NCI-H1092 treated with DMSO at 0.1 percent for 48 hours (cell line): ENCODE measurements at places on chromosomes 2 and 18.
A peak's percentile ranks its signal among the peaks of the same experiment; 100 is the strongest.

GRCh38 chr18:160831-161570 lies 2.6 kb downstream of the USP14 start:
- no peak for DNase-seq

GRCh38 chr2:8472545-8473323 lies 209.1 kb upstream of the ID2 start:
- no peak for DNase-seq

DNA sequence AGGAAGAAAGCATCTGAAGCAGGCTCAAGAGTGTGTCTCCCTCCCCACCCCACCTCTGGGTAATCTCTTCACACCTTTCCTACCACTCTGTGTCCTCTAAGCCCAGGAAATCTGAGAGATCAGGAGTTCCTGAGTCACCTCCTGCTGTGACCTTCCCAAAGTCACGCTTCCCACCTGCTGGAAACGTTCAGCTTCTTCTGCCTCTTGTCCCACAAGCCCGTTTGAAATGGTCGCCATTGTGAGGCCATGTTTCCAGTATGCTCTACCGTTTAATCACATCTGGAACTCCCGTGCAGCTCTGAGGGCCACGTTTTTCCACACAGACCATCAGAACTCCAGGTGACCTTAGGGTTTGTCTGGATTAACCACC lies 25.9 kb downstream of the GREB1 start:
- DNase-seq = no peak

DNA sequence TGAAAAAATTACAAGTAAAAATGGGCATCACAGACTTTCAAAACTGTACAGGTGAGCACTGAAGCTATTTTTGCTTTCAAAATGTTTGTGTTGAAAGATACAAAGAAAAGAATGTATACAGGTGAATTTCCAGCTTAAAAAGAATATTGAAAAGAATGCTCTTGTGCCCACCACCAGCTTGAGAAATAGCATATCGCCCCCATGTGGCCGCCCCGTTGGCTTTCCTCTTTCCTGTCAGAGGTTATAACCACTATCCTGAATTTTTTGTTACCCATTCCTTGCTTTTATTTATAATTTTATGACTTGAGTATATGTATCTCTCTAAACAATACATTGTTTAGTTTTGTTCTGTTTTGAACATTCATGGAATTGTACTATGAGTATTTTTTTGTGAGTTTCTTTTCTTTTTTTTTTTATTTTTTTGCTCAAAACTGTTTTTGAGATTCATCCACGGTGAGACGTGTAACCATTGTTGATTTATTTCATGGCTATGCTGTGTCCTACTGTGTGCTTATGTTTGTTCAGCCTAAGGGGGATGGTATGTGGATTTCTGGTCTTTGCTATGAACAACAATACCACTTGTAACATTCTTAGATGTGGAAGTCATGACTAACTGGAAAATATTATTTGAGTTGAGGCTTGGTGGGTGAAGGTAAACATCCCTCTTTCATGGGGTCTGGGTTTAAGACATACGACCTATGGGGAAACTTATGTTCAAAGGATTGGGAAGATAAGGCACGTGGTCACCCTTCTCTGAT lies 11.6 kb downstream of the TRPM8 start:
- DNase-seq = peak; percentile 39

DNA sequence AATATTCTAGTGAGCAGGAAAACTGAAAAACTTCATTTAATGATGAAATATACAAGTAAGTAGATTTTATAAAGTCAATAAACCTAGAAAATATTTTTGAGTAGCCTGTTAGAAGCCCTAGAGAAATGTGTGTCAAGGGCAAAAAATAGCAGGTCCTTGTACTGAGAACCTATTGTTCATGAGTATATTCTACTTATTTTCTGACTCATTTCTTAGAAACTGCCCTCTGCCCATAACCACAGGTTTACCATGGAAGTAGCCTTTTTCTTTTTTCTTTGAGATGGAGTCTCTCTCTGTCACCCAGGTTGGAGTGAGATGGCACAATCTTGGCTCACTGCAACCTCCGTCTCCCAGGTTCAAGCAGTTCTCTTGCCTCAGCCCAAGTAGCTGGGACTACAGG lies 19.4 kb upstream of the SELENOI start:
- DNase-seq = no peak

DNA sequence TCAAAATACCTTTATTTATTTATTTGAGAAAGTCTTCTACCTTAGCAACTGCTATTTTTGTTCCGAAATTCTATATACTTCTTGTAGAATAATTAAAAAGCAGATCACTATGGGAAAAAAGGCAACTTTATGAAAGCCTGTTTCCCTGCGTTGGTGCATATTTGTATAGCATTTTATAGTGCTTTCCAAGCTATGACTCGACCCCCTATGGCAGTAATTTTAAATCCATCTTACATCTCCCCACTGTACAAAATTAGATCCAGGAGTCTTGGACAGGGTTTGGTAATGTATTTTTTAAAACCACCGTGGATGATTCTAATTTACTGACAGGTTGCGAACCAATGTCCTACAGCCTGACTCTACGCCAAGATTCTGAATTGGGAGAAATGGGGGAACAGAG lies 10.1 kb downstream of the TANK start:
- peak; percentile 0 for DNase-seq

DNA sequence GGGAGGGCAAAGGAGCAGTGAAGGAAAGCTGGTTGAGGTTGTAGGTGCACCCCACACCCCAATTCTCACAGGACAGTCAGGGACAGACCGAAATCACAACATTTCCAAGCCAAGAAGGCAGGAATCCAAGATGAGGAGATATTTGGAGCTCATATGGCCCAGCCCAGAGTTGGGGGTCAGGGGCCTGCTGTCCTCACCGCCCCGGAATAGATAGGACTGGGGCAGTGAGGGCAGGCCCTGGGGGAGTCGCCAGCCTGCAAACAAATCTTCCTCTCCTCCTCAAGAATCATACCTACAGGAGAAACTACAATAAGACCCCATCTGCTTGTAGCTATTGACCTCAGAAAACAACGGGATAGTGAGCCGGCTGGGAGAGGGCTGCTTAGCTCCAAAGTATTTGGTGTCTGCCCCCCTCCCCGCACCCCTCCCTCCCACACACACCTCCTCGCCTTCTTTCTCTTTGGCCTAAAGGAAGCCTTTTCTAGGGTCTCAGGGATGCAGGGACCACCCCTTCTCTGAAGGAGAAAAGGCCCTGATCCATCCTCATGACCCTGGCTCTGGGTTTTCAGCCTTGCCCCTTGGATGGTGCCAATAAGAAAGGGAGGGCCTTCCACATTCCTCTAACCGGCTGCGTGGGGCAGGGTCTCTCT lies 3.8 kb downstream of the EN1 start:
- no peak for DNase-seq

- DNase-seq = no peak
These were observed 526.6 kb upstream of the PKDCC start for GRCh38 chr2:41521211-41521610.

GRCh38 chr2:45494275-45494977 lies 116.6 kb downstream of the SRBD1 start:
- DNase-seq = peak; percentile 57

GRCh38 chr18:48993586-48993985 lies 42.8 kb upstream of the SMAD7 start:
- DNase-seq = no peak

- DNase-seq = no peak
These were observed 14.7 kb downstream of the ODC1 start for GRCh38 chr2:10433264-10433946.

DNA sequence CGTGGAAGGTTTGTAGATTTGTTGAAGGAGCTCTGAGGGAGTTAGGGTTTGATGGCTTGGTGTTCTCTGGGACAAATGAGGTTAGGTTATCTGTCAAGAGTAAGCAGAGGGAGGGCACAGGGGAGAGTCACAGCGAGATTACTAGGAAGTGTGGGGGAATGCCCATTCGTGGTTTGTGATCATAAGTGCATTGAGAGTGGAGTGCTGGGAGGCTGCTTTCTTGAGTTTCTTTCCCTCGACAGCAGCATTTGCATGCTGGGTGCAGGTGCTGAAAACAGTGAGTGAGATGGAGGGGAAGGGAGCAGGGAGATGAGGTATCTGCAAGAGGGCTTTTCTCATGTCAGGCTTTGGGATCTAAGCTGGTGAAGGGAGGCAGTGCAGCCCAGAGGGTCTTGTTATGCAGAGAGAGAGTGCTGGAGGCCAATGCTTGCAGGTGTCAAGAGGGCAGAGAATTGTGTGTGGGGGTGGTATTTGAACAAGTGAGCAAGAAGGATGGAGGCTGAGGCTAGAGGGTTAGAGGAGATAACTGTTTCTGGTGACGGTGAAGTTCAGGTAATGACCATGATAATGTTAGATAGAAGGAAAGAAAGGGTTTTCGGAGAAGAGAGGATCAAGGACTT lies 8.8 kb downstream of the RALB start:
- no peak for DNase-seq

- DNase-seq = no peak
These were observed 44.5 kb downstream of the PKDCC start for GRCh38 chr2:42092084-42092996.

GRCh38 chr2:27270131-27270530 lies 5.1 kb upstream of the DNAJC5G start:
- DNase-seq = no peak

- DNase-seq = no peak
These were observed 60.2 kb downstream of the CHRNA1 start for GRCh38 chr2:174704061-174704460.

DNA sequence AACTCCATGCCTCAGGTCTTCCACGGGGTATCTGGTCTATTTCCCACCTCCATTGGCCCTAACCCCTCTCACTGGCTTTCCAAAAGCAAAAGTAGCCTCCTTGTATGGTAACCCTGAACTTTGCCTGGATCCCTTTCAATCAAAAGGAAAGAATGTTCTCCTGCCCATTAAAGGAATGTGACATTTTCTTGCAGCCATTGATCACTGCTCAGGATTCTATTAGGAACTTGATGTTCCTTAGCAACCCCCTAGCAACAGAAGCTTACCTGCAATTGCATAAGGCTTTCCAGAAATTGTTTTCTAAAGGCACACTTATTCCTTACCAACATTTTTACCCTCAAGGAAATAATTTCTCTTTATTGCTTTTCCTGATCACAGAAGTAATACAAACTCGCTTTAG lies 91.4 kb upstream of the AGAP1 start:
- no peak for DNase-seq

DNA sequence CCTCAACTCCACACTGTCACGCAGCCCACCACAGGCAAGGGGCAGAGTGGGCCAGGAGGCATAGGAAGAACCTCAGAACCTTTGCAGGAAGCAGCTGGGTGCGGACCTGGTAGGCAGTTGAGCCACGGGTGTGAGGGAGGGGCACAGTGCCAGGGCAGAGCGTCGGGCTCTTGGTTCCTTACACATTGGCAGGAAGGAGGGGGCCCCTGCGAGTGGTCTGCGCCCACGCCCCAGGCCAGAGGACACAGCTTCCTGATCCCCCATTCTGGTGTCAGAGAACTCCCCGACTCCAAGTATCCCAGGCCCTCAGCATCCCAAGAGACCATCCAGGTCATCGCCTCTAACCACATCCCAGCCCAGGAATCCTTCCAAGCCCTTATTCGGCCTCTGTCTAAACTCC lies 61.5 kb downstream of the TNS1 start:
- no peak for DNase-seq

DNA sequence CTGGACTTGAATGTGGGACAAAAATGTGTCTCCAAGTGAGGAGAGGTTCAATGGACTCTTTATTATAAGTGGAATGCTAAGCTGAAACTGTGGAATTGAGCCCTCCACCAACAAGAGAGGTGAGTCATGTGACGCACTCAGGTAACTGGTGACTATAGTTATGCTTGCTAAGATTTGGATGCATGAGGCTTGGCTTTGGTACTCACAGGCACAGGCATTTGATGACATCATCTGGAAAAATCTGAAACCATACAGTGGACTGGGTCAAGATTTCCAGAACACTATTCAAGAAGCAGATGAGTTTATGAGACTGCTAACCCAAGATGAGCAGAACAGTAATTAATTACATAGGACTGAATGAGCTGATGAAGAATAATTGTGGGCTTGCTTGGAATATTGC lies 15.7 kb upstream of the SULT1C3 start:
- DNase-seq = no peak

DNA sequence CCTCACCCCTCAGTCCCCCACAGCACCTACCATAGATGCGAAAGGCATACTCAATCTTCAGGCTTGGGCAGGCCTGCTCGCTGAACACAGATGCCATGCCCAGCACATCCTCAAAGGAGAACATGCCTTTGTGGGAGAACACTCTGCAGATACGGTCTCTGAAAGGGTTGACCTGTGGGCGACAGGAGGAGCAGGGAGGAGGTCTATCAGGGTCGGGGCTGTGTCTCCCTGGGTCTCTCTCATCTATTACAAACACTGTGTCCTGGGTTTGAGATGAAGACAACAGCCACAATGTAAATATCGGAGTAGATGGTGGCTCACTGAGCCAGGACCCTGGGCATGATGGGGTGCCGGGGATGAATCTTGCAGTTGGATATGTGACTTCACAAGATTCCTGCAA lies 46.0 kb downstream of the CIB4 start:
- no peak for DNase-seq

GRCh38 chr18:47250391-47251046 lies 941 bp downstream of the SKOR2 start:
- no peak for DNase-seq

- no peak for DNase-seq
These were observed 89.2 kb downstream of the SOCS6 start for GRCh38 chr18:70377857-70378701.

DNA sequence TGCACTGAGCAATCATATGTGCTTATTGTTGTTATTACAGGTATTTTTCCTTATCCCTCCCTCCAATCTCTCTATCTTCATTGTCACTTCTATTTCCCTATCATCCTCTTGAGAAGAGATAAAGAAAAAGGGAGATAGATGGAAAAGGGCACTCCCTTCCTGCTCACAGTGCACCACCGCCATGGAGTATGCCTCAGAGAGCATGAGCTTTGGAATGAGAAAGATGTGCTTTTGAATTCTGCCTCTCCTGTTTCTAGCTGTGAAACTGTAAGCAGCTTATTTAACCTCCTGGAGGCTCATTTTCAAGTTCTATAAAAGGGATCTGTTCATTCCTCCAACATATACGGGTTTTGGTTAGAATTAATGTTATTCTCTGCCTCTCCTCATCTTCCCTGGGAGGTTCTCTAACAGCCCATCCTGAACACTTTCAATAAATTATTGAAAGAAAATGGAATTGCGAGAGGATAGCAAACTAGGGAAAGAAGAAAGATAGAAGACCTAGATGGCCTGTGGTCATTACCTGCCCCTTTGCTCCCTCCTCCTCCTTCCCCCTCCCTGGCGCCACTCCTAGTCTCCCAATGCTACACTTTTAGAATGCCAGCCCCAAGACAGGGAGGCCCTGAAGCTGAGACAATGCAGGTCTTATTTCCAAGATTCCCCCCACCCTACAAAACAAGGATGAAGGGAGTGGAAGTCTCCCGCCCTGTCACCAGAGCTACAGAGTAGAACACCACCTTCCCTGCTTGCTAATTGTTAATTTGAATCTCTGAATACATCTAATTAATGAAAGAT lies 37.8 kb downstream of the FIGN start:
- no peak for DNase-seq

DNA sequence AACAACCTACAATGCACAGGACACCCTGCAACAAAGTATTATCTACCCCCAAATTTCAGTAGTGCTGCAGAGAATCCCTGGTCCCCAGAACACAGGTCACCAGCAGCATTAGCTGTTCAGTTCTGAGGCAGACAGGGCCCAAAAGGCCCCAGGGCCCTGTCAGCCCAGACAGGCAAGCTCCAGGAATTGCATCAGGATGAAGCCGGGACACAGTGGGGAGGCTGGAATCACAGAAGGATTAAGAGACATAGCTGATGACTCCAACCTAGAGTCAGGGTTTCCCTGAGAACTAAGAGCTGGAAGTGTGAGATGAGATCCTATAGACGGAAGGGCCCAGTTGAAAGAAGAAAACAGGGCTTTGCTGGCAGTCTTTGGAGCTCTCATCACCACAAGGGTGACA lies 148.1 kb downstream of the GALNT14 start:
- DNase-seq = no peak

- no peak for DNase-seq
These were observed 24.4 kb downstream of the ADRA2B start for GRCh38 chr2:96091711-96092572.
